ENCODE measurements at places on chromosomes 16 and 17. TPM values are rescaled to one million over a fixed set of nuclear protein-coding genes. Genes with fewer than 3 reads are reported as not detected.

- DNase-seq, result no peak
Measured at GRCh38 chr16:51579652-51580360, 428.7 kb upstream of the SALL1 start.

- no peak for DNase-seq
Measured at GRCh38 chr16:68093816-68094613, 8.8 kb downstream of the NFATC3 start.

- DNase-seq, result no peak
Measured at GRCh38 chr16:17926461-17926860, 410.1 kb downstream of the NPIPA8 start.

DNA sequence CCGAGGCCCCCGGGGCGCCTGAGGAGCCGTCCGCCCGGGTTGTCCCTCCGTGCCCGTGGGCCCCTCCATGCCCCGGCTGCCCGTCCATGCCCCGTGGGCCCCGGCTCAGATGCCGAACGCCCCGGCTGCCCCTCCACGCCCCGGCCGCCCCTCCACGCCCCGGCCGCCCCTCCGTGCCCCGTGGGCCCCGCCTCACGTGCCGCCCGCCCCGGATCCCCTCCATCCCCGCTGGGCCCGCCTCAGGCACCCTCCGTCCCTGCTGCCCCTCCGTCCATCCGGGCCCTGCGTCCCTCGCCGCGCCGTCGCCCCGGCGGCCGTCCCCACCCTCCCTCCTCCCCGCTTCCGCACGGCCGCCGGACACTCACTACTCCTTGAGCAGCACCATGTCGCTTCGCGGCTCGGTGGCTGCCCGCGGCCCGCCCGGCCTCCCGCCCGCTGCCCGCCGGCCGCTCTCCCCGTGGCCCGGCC, 382 bp downstream of the PITPNA start:
- DNase-seq, result no peak

- DNase-seq, result peak; percentile 56
Measured at GRCh38 chr16:23145186-23145585, 4.1 kb downstream of the USP31 start.

DNA sequence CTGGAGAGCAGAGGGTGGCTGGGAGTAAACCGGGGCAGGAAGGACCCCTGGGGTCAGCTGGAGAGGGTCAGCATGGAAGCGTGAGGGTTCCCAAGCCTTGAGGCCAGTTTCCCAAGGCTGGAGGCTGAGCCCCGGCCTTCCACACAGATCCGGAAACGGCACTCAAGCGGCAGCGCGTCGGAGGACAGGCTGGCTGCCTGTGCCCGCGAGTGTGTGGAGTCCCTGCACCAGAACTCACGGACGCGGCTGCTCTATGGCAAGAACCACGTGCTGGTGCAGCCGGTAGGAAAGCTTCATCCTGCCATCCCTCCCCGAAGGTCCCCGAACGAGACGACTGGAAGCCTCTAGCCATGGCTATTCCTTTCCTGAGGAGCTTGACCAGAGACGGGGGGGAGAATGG, 26.0 kb downstream of the SGSM2 start:
- DNase-seq, result no peak

GRCh38 chr17:67421869-67422273, 44.8 kb downstream of the PITPNC1 start:
- peak; percentile 98 for DNase-seq

GRCh38 chr17:41697122-41697962, 8.7 kb downstream of the EIF1 start:
- DNase-seq, result no peak

- no peak for DNase-seq
Measured at GRCh38 chr17:17499402-17500145, 3.4 kb upstream of the RASD1 start.

The NPLOC4 gene
- total RNA-seq, result 73.3 TPM

The TMIGD1 gene
- not detected for total RNA-seq

The C16orf89 gene
- total RNA-seq, result not detected

The INPP5K gene
- 59.5 TPM for total RNA-seq

The TP53I13 gene
- 70.4 TPM for total RNA-seq

The NOXO1 gene
- total RNA-seq, result not detected

The MEOX1 gene
- 2.6 TPM for total RNA-seq

Data from kidney epithelial cell (primary cell).